ENCODE measurements at places on chromosomes 11 and 22.

- DNase-seq = peak; percentile 70
These were observed 52.9 kb upstream of the FDX1 start for GRCh38 chr11:110376711-110377324.

DNA sequence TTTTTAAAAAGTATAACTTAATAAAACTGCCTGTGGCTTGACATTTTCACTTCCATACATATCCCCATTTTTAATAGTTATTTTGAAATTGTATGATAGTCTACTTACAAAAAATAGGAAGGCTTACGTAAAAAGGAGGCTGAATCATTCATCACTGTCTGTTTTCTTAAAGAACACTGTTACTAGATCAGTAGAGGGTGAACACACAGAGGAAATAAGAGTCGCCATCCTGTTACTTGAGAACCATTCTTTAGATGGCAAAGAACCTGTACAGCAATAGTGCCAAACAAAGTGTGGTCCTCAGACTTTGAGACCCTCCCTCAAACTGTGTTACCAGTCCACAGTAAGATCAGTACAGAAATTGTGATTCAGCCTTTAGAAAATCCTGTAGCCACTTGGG, 180.7 kb downstream of the PGR start:
- no peak for DNase-seq

DNA sequence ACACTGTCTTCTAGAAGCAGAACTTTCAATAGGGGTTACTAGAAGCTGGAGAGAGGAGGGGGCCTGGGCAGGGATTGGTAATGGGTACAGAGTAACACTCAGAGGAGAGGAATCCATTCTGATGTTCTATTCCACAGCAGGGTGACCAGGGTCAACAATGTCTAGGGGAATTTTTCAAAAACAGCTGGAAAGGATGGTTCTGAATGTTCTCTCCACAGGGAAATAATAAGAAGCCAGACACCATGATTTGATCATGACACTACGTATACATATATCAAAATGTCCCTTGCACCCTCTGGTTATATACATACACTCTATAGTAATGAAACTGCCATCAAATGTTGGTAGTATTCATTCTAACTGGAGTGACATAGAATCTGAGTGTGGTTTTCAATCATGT, 111.2 kb upstream of the TOP3B start:
- no peak for DNase-seq

- DNase-seq = no peak
These were observed 1.0 kb upstream of the GTPBP1 start for GRCh38 chr22:38704654-38705234.

DNA sequence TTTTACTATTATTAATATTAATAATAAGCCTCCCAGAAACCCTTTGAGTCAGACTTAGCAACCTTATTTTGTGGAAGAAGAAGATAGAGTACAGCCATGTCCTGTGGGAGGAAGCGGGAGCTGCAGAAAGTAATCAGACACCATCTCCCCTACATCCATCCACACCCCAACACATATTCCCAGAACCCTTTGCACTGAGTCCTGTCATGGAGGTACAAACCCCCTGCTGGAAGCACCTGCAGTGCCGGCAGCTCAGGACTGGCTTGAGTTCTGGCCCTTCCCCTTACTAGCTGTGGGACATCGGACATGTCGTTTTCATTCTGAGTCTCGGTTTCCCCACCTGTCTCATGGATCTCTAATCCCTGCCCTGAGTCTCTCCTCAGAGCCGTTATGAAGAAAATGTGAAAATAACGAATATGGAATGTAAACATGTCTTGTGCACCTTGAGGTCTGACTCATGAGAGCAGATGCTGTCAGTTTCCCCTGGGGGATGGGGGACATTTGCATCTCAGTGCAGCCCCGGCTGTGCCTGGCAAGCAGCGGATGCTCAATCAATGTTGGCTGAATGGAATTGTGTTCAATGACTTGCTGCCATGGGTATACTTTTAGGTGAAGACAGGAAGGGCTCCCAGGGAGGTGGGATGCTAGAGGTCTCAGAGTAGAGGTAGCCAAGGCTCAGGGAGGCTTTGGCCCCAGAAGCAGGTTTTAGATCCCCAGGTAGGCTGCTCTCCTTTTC, 45.4 kb downstream of the TP53I11 start:
- DNase-seq = no peak

- DNase-seq = no peak
These were observed 12.2 kb downstream of the OR8D1 start for GRCh38 chr11:124301548-124301947.

DNA sequence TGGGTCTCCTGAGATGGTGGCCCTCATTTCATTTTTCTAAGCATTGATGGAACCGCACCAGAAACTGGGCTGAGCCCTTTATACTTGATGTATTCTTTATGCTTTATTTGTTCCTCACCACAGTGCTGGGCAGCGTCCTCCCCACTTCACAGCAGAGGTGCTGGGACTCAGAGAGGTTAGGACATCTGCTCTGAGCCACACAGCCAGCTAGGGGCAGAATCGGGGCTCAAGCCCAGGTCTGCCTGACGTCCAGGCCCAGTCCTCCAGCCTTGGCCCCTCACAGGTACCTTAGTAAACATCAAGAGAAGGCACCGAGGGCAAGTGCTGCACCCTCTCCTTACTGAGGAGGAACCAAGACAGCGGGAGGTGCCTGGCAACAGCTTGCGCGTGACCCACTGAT, 20.2 kb upstream of the SHISAL1 start:
- no peak for DNase-seq

- no peak for DNase-seq
These were observed 60.4 kb downstream of the TRAF6 start for GRCh38 chr11:36449561-36450096.

- peak; percentile 78 for DNase-seq
These were observed 17.7 kb downstream of the HTR3A start for GRCh38 chr11:113992459-113993110.

GRCh38 chr11:131190446-131190845, 180.0 kb upstream of the NTM start:
- DNase-seq = no peak

DNA sequence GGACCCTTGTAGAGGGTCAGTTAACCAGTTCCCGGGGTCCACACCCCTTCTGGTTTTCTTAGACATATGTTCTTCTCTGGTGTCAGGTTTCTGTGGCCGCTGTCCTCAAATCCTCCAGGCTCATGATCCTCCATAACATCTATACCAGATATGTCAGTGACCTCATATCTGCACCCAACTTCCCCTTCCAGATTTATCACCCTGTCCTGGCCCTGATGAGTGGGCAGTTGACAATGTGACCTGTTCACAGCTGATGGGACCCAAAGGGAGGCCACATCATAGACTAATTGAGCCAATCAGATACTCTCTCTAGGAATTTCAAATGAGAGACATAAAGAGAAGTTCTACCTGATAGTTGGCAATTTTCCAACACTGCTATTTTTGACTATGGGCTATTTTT, 5.1 kb downstream of the DKK3 start:
- no peak for DNase-seq

- DNase-seq = no peak
These were observed 1.8 kb downstream of the SYT7 start for GRCh38 chr11:61578819-61579675.

- no peak for DNase-seq
These were observed 43.2 kb downstream of the ME3 start for GRCh38 chr11:86629045-86629706.

- DNase-seq = peak; percentile 24
These were observed 309.1 kb downstream of the SWAP70 start for GRCh38 chr11:9972989-9973388.

DNA sequence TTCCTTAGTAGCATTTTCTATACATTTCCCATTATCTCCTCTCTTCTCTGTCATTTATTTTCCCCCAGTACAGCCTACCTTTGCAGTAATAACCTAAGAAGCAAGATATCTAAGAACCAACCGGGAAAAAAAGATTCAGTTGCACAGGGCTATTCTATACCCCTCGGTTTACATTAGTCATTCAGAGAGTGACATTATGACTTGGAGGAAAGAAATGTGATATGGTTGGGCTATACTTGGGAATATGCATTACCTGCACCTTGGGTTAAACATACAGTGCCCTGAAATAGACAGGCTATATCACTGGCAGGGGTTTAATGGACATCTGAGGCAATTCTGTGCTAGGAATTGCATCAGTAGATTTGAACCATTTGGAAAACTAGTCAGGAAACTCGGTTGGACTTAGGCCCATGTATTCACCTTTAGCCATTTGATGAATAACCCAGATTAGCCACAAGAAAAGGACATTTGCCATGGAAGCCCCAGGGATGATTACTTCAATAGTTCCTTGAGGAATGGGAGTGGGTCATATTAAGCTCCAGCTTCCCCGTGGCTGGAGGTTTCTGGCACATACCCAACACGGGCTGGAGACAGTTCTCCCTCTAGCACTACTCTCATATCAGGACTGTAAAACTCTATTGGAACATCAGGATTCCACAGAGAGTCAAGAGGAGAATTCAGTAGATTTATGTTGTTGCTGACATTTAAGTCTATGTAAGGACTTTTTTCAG, 973.2 kb downstream of the NTM start:
- no peak for DNase-seq

- DNase-seq = no peak
These were observed 38.2 kb downstream of the SYTL2 start for GRCh38 chr11:85772695-85773094.

DNA sequence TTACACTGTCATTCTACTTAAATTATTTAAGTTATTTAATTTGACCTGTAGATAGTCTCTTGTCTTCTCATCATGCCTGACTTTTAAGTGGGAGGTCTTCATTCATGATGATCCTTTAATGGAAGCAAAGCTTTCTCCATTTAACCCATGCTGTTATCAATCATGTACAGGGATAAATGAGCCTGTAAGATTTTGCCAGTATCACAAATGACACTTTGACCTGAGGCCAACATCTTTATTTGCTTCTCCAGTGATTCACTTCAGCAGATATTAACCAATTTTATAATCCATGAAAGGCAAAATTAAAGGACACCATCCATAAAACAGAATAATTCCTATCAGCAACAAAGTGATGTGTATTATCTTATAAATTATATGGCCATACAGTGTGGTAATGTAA, 7.7 kb downstream of the CCDC73 start:
- no peak for DNase-seq

DNA sequence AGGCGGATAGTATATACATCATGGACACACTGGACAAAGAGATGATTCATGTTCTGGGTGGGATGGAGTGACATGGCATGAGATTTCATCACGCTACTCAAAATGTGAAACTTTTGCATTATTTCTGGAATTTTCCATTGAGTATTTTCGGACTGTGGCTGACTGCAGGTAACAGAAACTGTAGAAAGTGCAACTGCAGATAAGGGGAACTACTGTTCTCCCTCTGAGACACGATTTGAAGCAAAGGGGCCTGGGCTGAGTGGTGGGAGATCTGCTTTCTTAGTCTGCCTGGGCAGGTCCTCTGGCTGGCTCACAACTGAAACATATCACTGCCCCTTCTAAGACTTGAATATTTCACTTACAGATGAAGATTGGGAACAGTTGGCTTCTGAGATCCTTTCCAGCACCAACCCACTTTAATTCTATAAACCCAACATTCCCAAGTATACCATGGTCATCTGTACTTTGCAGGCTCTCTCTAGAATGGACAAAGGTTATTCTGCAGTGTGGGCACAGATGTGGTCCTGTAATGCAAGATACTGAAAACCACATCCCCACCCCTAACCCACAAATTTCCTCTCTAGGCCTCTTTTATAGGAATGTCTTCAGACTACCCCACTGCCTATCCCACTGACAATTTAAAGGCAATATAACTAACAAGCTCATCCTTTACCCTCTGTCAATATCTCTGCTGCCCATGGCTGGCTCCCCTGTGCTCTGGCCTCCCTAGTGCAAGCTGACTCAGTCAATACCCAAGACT, 121.1 kb downstream of the KCNC1 start:
- no peak for DNase-seq

DNA sequence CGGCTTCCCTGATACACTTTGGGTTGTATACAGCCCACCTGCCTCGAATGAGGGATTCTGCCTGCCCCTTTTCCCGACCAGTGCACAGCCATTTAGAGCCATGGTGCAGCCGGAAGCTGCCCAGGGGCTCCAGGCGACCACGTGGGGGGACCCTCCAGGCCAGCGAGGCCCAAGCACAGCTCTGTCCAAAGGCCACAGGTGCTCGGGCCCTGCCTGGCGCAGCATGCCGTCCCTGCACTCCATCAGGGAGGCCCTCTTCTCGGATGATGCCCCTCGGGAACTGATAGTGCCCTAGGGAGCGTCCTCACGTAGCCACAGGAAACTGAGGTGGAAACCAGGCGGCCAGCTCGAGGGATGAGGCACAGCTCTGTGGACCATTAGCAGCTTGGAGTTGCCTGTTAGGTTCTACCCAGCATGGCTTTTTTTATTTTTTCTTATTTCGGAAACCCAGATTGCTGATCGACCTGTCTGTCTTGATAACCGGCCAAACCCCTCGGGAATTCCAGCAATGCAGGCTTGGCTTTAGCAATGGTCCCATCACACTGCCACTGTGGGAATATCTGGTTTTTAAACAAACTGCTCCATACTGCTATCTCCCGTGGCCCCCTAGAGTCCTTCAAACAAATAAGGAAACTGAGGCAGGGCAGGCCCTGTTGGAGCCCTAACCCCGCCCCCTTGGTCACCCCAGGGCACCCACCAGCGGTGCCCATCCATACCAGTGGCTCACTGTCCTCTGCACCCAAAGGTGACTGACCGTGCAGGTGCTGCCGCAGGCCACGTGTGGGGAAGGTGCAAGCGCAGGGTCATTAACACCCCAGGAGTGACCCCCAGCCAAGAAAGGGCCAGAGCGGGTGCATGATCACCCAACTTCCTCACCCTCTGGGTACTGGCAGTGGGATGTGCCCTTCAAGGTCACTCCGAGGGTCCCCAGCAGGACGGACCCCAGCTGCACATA, 8.0 kb downstream of the ANO1 start:
- DNase-seq = no peak

DNA sequence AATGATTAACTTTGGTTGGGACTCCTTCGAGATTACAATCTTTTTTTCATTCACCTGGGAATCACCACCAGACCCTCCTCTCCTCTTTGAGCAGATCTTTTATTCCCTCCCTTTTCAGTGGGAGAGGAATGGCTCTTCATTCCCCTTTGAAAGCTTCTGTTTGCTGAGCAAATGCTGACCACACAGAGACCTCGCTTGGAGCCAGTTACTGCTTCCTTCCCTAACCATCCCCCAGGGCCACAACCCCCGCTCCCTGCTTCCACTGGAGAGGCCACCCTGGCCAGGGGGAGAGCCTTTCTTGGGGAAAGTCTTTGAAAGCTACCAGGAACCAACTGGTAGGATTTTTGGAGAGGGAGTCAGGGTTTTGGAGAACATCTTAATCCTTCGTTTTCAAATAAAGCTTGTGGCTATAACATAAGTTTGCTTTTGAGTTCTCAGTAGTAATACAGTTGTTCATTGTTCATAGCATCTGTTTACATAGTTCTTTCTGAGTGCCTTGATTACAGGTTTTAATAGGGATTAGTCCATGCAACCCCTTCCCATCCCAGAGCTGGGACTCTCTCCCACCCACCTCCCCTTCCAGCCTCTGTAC, 138.4 kb downstream of the DBX1 start:
- peak; percentile 47 for DNase-seq

- no peak for DNase-seq
These were observed 30.6 kb upstream of the QSER1 start for GRCh38 chr11:32861850-32862577.
